ENCODE measurements at places on chromosomes 1 and 21. TPM values are rescaled to one million over a fixed set of nuclear protein-coding genes. Genes with fewer than 3 reads are reported as not detected.

The SLC19A1 gene
- 21.7 TPM for total RNA-seq

- no peak for DNase-seq
Measured at GRCh38 chr1:113981962-113982931, 3.0 kb downstream of the OLFML3 start.

DNA sequence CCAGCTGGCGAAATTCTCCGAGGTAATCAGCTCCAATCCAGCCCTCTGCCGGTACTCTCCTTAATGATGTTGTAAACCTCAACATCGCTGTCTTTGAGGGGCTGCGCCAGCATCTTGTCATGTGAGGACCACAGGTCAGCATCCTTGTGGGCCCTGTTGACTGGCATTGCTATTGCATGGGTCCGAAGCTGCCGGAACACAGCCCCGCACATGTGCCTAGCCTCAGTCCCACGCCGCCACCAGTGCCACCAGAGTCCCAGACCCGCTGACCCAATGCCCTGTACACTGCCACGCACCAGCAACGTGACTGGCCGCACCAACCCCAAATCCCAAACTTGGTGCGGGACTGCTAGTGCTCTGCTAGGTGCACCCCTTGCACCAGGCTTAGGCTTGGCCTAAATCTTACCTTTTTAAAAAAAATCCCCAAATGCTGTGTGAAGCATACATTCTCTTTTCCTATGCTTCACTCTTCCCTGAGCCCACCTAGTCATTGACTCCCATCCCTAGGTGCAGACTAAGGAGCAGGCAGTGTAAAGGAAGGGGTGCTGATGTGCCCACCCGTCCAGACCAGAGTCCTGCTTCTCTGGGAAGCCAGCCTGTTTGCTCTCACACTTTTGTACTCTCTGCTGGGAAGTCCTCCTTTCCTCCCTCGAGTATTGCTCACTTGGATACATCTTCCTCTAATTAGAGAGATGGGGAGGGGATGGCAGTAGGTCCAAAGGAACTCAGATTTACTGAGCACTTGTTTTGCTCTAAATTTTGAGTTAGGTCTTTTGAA is 81.9 kb upstream of the ARTN start:
- no peak for DNase-seq

The NPR1 gene
- total RNA-seq: 156 TPM

DNA sequence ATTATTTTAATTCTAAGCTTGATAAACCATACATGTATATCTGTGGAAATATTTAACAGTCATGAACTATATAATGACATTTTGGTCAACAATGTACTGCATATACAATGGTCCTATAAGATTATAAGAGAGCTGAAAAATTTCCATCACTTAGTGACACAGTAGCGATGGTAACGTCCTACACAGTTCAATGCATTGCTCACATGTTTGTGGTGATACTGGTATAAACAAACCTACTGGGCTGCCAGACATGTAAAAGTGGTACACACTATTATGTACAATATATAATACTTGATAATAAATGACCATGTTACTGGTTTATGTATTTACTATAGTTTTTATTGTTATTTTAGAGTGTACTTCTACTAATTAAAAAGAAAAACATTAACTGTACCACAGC is 841.9 kb downstream of the LTN1 start:
- no peak for DNase-seq

DNA sequence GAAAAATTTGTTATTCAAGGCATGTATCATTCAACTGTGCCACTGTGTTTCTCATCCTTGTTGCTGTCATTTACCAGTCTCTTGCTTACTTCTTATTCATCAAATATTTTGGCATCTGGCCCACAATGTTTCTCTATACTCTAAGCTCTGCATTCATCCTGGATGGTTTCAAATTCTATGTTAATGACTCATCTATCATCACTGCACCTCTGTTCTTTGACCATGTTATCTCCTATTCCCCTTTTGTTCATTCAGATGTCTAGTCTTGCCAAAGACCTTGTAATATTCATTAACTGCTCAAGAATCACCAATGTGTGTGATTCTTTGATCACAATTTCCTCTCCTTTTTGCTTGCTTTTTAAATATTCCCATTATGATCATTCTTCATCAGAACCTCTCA is 54.6 kb upstream of the PRKACB start:
- no peak for DNase-seq

DNA sequence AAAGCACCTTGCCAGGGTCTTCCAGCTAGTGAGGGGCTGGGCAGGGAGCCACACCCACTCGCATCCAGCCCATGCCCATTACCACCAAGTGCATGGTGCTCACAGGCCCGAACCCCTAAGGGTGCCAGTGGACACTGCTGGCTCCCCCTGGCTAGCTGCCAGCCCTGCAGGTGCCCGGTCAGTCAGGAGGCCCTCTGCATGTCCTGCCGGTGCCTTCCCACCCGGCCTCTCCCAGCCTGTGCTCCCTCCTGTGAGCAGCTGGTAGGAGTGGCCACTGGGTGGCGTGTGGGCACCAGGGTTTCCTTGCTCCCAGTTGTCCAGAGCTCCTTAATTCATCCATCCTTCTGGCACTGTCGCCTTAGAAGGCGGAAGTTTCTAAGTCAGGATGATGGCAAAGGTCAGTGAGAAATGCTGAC is 33.4 kb downstream of the QSOX1 start:
- DNase-seq: no peak

- no peak for DNase-seq
Measured at GRCh38 chr21:42970946-42971653, 3.3 kb upstream of the PKNOX1 start.
